Neural progenitor cell (in vitro differentiated cells): ENCODE measurements at places on chromosomes 11 and 22. TPM values are rescaled to one million over a fixed set of nuclear protein-coding genes. Genes with fewer than 3 reads are reported as not detected.

The TMPRSS13 gene
- 0.22 TPM in 1 of 2 replicates, not detected in the other for total RNA-seq

The RAB39A gene
- total RNA-seq, result 8.9 and 13.2 TPM in 2 replicates

The CFAP300 gene
- total RNA-seq, result 3.5 and 15.2 TPM in 2 replicates

The ABTB2 gene
- total RNA-seq, result 0.37 and 0.84 TPM in 2 replicates

The LARGE2 gene
- total RNA-seq, result 5.0 and 13.4 TPM in 2 replicates
